Activated CD4-positive, alpha-beta T cell treated with anti-CD3 and anti-CD28 coated beads, Interleukin-2, amount 10 ng/mL, durations not matched to agents 7 days and 5 days (primary cell): ENCODE measurements at places on chromosomes 16 and 17.

DNA sequence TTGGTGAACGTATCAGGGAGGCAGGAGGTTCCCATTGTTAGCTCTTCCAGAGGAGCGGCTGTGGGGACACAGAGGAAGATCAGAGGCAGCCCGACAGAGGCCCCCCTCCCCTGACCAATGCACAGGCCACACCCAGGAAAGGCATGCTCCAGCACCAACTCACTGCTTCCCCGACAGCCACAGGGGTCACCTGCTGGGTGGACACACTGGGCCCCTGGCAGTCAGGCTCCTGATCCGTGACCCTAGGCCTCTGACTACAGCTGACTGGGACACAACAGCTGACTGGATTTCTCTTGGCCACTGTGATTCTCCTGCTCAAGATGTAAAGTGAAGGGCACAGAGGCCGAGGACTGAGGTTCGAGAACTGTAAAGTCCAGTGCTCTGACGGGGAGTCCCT lies 63.5 kb downstream of the IL21R start:
- DNase-seq: no peak

DNA sequence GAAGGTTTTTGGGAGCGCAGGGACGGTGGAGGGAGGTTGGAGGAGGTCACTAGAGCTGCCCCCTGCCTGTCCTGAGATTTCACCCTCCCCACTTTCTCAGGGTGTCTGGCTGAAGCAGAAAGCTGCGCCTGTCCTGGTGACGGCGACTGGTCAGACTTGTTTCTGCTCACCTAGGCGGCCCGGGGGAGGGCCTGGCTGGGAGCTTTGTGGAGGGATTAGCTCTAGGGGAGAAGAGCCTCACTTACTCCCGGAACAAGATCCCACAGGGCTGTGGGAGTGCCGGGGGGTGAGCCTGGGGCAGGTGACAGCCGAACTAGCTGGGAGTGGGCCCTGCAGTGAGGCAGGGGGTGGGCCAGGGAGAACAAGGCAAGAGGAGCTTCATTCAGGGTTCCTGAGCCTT lies 11.5 kb downstream of the NHERF1 start:
- no peak for DNase-seq

DNA sequence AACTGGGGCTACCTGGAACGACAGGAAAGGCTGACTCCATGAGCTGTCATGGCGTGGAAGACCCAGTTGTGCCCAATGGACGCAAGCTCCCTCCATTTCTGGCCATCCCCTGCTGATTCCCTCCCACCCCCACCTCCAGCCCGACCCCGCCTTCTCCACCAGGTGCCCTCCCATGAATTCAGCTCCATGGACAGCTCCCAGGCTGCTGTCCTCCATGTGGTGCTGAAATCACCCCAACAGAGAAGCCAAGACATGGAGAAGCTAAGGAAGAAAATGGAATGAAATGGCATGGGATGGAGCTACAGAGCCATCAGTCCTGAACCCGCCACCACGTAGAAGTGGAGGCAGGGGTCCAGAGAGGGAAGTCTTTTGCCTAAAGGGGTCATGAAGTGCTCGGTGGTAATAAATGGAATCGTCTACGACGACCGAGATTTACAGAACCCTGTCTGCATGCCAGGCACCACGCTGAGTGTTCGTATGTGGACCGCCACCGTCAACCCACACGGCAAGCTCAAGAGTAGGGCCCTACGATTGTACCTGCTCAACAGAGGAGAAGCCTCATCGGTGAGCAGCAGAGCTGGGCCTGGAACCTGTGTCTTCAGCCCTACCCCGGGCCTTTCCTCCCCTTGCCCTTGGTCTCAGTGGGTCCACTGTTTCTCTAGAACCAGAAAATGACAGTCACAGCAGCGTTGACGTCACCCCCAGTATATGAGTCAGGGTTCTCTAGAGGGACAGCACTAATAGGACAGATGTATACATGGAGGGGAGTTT lies 9.3 kb upstream of the ZC3H18 start:
- DNase-seq: no peak

- no peak for DNase-seq
Measured at GRCh38 chr17:2776589-2777241, 19.5 kb upstream of the RAP1GAP2 start.

DNA sequence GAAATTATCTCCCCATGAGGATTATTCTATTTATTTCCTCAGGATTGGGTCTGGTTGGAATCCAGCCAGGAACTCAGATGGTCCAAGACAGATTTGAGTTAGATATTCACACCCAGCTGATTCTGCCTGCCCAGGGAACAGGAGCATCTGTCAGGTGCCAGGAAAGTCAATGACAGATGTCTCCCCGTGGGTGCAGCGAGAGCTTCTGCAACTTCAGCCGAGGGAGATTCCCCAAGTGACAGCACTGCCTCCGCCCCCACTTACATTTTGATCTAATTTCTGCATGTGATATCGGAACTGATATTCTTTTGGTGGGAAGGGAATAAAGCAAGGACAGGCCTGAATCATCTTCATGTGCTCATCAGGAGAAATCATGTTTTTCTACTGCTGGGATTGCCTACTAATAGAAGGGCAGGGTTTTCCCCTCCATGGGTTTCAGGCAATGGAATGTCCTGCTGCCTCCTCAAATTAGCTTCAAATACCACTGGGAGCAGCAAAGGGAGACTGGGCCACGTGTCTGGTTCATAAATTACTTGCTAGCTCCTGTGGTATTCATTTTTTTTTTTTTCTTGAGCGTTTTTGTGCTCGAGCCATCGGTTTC lies 15.7 kb upstream of the DHX8 start:
- DNase-seq: no peak

DNA sequence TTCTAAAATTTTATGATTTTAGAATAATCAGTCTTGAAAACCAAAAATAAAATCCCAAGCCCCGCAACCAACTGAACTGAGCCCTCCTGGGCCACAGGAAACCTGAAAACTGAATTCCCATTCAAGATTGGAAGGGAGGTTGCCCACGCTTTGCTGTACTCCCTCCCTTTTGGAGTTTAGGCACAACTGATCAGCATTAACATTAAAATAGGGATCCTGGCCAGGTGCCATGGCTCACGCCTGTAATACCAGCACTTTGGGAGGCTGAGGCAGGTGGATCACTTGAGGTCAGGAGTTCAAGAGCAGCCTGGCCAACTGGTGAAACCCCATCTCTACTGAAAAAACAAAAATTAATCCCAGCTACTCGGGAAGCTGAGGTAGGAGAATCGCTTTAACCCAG lies 52.7 kb upstream of the NETO2 start:
- DNase-seq: no peak

- DNase-seq: peak; percentile 84
Measured at GRCh38 chr16:89873109-89873971, at the start of gene TCF25. Gene TCF25 (plus strand): TSS chr16:89873592. CDS start chr16:89873668, 76 bp downstream.

- no peak for DNase-seq
Measured at GRCh38 chr17:79306424-79307318, 232.0 kb downstream of the ENGASE start.

GRCh38 chr17:12546983-12547382 lies 118.7 kb upstream of the MYOCD start:
- DNase-seq: no peak

- DNase-seq: no peak
Measured at GRCh38 chr17:5695480-5695879, 111.2 kb upstream of the NLRP1 start.

GRCh38 chr17:28645576-28645939 lies 600 bp upstream of the BLTP2 start:
- DNase-seq: peak; percentile 10

- DNase-seq: no peak
Measured at GRCh38 chr16:19938536-19938935, 53.9 kb upstream of the GPRC5B start.

DNA sequence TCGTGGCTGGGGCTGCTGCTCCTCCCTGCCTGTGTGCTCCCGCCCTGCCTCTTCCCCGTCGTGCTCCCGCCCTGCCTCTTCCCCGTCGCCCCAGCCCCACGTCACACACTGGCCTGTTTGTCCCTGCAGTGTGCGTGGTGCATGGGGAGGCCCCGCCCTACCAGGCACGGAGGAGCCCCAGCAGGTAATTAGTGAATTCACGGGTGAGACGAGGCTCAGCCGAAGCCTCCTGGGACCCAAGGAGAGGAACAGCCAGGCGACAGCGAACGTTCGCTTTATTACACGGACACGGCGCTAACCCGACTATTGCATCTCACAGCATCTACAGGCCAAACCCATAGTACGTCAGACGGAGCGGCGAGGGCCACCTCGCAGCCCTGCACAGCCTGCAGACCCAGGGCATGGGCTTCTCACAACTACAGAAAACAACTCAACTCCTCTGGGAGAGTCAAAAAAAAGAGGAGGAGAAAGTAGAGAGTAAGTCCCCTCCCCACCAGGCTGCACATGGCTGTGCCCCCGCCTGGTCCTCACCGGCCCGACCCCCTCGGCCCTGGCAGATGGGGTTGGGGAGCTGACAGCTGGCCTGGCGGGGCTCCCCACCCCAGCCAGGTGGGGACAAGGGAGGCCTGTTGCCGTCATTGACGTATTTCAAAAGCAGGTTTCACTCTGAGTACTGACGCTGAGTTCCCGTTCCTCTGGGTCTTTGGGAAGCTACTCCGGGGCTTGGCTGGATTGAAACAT lies 4.3 kb upstream of the PABPN1L start:
- DNase-seq: no peak

DNA sequence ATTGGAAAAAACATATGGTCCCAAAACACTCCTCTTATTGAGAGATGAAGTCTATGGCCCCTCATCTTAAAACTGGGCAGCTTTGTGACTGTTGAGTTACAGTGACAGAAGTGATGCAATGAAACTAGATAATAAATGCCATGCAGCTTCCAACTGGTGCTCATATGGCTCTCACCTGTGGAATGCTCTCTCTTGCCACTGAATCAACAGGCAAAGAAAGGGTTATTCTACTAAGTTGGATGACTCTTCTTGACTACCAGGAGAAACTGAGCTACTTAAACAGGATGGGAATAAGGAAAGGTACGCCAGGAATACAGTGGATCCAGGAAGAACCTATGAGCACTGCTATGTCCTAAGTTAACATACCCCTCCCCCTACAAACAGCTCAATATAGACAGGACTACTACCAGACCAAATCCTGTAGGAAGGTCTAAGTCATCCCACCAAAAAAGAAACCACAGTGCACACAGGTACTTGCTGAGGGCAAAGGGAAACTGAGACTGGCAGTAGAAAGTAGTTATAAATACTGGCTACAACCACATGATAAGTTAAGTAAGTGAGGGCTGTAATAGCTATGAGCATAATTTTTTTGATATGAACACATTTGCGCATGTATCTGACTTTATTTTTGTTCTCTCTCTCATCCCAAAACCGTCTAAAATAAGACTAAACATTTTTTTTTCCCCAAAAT lies 398.5 kb downstream of the ZFHX3 start:
- no peak for DNase-seq

- no peak for DNase-seq
Measured at GRCh38 chr17:42408061-42408460, 15.0 kb downstream of the CAVIN1 start.

- DNase-seq: no peak
Measured at GRCh38 chr17:42852351-42852750, 1.4 kb downstream of the AOC3 start.

- no peak for DNase-seq
Measured at GRCh38 chr16:19236561-19237209, 48.8 kb upstream of the CLEC19A start.

- no peak for DNase-seq
Measured at GRCh38 chr17:15507896-15508295, 40.5 kb upstream of the CDRT4 start.

- no peak for DNase-seq
Measured at GRCh38 chr16:9679213-9679767, 502.9 kb downstream of the GRIN2A start.

- DNase-seq: no peak
Measured at GRCh38 chr17:16529906-16530305, 37.9 kb upstream of the LRRC75A start.

DNA sequence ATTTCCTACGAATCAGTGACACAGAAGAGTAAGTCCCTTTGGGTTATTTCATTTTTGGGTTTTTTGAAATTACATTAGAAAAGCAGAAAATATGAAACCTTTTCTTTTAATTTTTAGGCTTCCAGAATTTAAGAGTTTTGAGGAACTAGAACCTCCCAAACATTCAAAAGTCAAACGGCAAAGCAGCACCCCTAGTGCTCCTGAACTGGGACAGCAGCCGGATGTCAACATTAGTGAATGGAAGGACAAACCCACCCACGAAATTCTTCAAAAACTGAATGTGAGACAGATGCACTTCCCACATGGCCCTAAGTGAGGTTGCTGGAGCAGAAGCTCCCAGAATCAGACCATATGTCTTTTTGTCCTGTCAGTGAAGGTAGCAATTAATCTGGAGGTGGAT lies 199.4 kb downstream of the PHKB start:
- no peak for DNase-seq

GRCh38 chr17:77230436-77230830 lies 89.7 kb downstream of the SEC14L1 start:
- DNase-seq: no peak

- DNase-seq: no peak
Measured at GRCh38 chr16:84486126-84486525, 18.3 kb downstream of the MEAK7 start.

- no peak for DNase-seq
Measured at GRCh38 chr17:5921512-5922282, 148.5 kb upstream of the WSCD1 start.

- DNase-seq: no peak
Measured at GRCh38 chr17:55236316-55236715, 28.4 kb upstream of the HLF start.

DNA sequence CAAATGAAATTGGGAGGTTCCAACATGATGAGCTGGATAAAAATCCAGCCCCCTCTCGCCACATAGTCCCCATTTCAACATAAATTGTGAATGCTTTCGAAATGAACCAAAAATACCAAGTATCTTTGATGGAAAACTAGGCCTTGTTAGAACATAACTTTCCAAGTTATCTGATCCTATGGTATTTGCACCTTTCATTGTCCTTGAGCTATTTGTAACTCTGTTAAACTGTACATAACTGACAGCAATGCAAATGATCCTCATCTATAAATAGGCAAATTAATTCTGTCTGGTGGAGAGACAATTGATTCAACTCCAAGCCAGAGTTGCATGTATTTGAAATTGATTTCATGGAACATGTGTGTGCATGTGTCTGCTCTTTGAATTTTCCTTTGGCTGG lies 18.2 kb downstream of the CMTM4 start:
- no peak for DNase-seq

DNA sequence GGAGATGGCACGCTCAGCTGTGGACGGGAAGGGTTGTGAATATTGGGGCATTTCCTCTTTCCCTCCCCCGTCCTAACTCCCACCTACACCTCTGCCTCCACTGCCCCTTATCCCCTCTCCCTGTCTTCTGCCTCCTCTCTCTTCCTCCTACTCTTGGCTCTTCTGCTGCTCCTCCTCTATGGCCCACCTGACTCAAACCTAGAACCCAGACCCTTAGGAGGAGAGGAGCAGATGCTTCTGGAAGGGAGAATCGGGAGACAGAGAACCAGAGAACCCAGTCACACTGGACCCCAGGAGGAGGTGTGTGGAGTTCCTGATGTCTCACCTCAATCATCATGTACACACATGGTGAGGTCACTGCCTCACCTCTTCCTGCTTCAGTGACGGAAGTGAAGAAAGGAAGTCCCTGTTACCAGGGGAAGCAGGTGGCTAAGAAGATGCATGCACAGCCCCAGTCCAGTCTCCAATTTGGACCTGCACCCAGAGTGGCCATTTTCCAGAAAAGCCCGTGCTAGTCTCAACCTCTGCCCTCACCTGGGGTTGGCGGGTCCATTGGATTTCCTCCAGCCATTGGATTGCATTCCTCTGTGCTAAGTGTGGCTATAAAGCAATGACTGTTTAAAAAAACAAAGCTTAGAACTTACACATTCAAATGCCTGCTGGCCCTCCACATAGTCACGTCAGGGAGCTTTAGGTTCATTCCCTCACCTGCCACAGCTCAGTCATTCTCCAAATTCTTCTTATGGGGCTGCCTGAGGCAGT lies 4.0 kb downstream of the RNF222 start:
- peak; percentile 57 for DNase-seq

GRCh38 chr17:19295473-19296135 lies 58.4 kb downstream of the EPN2 start:
- DNase-seq: no peak
